ENCODE measurements at places on chromosomes 5 and 9.

DNA sequence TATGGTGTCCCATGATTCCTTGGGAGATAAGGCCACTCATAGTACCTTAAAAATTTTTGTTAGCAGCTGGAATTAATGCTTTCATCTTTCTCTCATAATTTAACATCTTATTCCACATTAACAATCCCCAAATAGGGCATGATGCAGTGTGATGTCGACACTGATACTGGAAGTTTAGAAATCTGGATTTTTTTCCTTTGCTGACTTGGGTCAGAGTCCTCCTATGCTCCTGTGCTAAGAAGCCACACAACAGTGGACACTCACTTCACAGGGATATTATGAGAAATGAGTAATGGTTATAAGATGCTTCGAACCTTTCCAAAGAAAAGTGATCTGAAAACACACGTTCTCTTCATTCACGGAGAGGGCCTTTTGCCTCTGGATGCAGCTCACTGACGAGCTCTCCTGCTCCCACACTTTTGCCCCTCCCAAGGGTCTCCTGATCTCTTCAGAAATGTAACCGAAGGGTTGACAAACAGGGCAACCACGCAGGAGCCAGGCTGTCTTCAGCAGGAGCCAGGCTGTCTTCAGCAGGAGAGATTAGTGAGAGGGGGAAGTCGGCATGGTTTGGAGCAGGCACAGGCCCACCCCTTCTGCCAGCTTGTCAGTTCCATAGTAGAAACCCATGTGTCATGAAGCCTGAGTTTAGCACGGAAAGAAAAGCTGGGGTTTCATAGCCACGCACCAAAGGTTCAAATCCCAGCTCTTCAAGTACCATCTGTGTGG is 247.8 kb downstream of the AOPEP start:
- DNase-seq, result no peak

- no peak for DNase-seq
These were observed 3.4 kb upstream of the FAM193B start for GRCh38 chr5:177557796-177558195.

DNA sequence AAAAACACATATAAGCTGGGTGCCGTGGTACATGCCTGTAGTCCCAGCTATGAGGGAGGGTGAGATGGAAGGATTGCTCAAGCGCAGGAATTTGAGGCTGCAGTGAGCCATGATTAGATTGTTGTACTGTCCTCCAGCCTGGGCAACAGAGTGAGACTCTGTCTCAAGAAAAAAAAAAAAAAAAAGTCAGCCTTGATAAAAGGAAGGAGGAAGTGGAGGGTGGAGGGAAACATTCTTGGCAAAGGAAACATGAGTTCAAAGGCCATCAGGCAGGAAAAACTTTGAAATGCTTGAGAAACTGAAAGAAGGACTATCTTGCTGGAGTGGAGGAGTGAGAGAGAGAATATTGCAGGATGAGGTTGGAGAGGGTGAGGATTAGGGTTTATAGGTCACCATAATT is 18.3 kb upstream of the ANKHD1 start:
- DNase-seq, result no peak

DNA sequence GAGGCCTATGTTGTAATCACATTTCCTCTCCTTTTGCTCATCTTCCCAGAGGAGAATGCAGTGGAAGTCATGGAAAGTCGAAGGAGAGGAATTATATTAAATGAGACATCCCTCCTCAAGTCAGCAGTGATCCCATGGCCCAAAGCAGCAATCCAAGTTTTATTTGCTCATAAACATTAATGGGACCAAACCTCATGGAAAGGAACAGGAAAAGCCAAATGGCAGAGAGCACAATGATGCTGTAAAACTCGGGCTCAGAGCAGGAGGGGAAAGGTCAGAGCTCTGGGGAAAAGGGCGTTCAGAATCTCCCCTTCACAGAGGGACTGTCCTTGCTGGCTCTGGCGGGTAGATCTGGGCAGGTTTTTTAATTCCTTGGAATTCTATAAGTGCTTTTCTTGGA is 175.8 kb downstream of the C5orf15 start:
- no peak for DNase-seq

DNA sequence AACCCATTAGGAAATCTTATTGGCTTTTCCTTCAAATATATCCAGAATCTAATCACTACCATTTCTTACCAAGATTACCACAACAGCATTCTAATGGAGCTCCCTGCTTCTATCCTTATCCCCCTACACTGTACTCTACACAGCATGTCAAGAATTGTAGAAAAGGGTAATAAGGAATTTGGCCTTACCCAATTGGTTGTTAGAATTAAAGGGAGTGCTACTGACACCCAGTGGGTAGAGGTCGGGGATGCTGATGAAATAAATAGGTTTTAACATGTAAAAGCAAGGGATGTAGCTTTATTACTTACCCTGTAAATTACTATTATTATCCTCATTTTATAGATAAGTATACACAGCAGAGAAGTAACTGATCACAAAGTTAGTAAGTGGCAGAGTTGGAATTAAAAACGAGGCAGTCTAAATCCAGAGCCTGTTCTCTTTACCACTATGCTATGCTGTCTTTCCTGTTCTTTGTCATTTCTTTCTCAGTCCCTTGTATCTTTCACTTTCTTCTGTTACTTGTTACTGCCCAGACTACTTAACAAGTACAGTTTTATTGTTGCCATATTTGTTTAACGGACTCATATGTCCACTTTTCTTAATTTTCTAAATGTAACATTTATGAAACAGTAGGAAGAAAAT is 10.5 kb downstream of the SLC38A9 start:
- no peak for DNase-seq

- no peak for DNase-seq
These were observed 400 bp downstream of the KDM4C start for GRCh38 chr9:6758248-6758497.

- no peak for DNase-seq
These were observed 82.6 kb downstream of the KIAA1958 start for GRCh38 chr9:112569186-112569585.

GRCh38 chr9:132787748-132788159 is 90.3 kb downstream of the AK8 start:
- DNase-seq, result no peak

- no peak for DNase-seq
These were observed 632.9 kb upstream of the TLE4 start for GRCh38 chr9:78938821-78939220.

- no peak for DNase-seq
These were observed 8.8 kb upstream of the RNF183 start for GRCh38 chr9:113311961-113312360.

DNA sequence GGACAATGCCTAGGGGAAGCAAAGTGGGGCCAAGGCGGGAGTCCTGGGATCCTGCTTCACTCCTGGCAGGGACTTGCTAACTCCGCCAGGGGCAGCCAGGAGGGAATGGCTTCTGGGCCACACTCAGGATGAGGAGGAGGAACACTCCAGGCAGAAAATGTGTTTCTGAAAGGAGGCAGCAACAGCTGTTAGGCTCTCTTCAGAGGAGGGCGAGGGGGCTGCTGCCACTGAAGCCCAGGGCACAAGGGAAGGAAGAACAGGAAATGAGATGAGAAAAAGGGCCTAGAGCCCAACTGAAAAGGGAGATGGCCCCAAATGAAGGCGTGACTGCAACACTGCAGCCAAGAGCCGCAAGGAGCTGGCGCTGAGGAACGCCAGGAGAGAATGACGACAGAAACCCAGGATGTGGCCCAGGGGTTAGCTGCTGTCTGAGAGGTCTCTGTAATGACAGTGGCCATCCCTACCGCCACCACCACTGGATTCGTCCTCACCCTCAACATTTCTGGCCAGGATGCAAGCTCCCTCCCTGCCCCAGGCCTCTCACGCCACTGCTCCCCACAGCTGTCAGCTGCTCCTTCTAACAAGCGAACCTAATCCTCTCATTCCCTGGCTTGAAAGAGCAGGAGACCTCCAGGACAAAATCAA is 15.8 kb downstream of the PSMB7 start:
- no peak for DNase-seq

- peak; percentile 37 for DNase-seq
These were observed 73.0 kb downstream of the MRPS27 start for GRCh38 chr5:72246954-72247442.

- peak; percentile 9 for DNase-seq
These were observed 885 bp downstream of the MPDZ start for GRCh38 chr9:13278368-13279246.

GRCh38 chr9:126510564-126510963 is 103.2 kb upstream of the LMX1B start:
- DNase-seq, result no peak

GRCh38 chr5:35316611-35317274 is 86.5 kb upstream of the PRLR start:
- no peak for DNase-seq

- DNase-seq, result no peak
These were observed 193.4 kb downstream of the ARRDC3 start for GRCh38 chr5:91189480-91190313.

GRCh38 chr5:106675687-106676086 is 995.0 kb downstream of the EFNA5 start:
- DNase-seq, result no peak

DNA sequence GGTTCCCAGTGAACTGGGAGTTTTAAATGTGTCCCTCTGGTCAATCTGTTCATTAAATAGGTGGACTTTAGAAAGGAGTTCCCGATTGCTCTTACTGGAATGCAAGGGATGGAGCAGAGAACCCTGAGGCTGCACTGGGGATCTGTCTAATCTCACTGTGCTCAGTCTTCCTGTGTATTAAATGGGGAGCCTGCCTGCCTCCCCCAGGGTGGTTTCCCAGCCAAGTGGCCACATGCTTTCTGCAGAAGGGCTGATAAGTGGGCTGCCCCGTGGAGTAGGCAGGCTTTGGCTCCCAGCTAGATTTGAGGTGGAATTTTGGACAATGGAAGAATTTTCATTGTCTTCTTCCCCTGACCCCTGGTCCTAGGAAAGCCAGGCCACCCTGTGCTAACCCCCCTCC is 14.0 kb upstream of the PHYHD1 start:
- DNase-seq, result no peak

GRCh38 chr9:21557428-21557768 is 75.3 kb upstream of the IFNE start:
- no peak for DNase-seq

GRCh38 chr5:147052519-147052918 is 174.0 kb upstream of the PPP2R2B start:
- DNase-seq, result no peak

GRCh38 chr9:14395317-14396082 is 81.6 kb upstream of the NFIB start:
- no peak for DNase-seq

DNA sequence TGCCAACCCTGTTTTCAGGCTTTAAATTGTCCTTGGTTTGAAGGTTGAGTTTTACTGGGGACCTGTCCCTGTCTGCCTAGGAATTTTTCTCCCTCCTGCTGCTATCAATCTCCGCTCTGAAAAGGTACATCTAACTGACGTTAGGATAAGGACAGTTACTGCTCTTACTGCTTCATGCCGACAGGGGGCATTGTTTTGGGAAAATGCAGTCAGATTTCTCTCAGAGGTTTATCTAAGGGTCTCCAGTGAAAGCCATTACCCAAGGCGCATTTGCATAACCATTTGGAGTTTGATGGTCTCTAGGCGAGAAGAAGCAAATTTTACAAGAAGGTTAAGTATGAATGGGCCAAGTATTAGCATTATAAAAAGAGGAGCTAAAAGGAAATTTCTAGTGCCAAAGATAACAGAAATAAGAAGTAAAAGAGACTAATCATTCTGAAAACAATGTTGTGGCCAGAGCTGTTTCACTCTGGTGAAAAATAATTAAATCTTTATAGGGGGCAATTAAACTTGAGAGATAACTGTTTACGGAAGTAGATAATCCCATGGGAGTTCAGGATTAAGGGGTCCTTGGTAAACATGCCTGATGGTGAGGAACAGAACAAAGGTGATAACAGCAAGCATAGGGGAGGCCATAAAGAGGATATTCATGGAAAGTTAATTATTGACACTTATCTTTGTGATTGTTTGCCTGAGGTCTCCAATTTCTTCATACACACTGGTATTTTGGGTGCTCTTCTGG is 605.0 kb downstream of the MTRR start:
- no peak for DNase-seq

DNA sequence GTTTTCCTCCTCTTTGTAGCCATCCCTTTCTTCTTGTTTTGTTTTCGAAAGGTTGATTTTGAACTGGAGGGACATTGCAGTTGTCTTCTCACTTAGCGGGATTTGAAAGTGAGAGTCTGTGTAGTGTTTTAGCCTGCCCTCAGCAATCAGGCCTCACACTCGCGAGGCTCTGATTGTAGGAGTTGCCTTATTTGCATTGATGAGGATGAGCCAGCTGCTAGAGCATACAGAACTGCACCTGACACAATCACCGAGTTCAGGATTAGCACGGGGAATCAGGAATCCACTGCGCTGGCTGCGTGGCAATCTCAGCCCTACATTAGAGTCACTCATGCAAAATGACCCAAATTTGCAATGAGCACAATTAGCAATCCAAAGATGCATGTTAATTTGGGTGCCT is 122.5 kb upstream of the TMEM161B start:
- DNase-seq, result no peak

DNA sequence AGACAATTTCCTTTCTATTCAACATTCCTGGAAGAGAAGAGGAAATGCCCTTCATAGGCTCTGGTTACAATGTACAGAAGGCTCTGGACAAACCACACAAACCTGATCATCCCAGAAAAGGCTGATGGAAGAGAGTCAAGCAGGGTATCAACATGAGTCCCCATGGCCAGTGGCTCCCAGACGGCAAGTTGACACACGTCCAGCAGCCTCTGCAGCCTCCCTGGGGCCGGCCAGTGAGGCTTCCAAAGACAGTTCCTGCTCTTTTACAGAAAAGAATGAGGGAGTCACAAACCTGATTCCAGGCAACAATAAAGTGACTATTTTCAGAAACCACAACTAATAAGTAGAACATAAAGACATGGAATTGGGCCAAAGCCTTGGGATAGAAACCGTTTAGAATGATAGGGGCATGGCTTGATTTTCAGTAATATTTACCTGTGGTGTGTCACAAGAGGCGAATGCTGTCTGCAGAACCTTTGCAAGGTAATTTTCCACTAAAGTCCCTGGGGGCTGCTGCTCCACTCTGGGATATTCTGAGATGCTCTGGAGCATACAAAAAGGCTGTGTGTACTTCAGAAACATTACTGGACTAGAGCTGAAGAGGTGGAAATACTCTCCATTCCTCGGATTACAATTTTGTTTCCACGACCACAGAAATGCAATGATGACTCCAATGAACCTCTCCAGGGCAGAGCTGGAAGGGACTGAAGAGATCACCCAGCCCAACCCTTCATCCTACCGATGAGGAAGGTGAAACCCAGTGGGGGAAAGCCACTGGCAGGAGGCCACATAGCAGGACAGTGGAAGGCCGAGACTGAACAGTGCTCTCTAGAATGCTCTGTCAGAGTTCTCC is 10.4 kb downstream of the MED27 start:
- DNase-seq, result peak; percentile 20

DNA sequence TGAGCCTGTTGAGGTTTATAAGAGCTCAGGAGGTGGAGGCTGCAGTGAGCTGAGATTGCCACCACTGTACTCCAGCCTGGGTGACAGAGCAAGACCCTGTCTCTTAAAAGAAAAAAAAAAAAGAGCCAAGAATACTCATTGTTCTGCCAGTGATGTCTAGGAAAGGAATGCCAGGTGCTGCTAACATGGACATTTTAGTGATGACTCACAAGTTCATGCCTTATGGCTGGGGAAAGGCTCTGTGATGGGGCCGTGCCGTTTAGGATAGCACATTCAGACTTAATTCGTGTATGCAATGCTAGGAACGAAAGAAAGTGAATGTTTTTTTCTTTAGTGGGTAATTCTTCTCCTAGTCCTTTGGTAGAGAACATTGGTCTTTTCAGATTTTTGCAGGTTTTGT is 134.2 kb downstream of the ARHGAP26 start:
- no peak for DNase-seq

All from NCI-H2029 (cell line).